Small intestine (tissue), 16 donors: ENCODE measurements at places on chromosomes 11 and 22. TPM values are rescaled to one million over a fixed set of nuclear protein-coding genes. Genes with fewer than 3 reads are reported as not detected.

GRCh38 chr22:23070418-23071229, at the start of gene GNAZ:
GNAZ (plus strand) TSS chr22:23070519; CDS start chr22:23095696, 25,177 bp downstream.
- peak; percentile 24 for DNase-seq
- H3K27ac ChIP-seq: no peak within 1 kb of the TSS
- H3K4me3 ChIP-seq: peak within 1 kb of the TSS; percentile 43
- peaks cover 2% of the 10 kb centered on the region for H3K4me1 ChIP-seq
- H3K27me3 ChIP-seq: peaks cover 2% of the 10 kb centered on the region

- no peaks in the 10 kb centered on the region for H3K36me3 ChIP-seq
- H3K27me3 ChIP-seq: no peaks in the 10 kb centered on the region
- DNase-seq: no peak
- H3K27ac ChIP-seq: no peak overlapping the region
- no peak overlapping the region for H3K4me3 ChIP-seq
Observed at GRCh38 chr11:118084656-118085055, 2.1 kb downstream of the SMIM35 start.

DNA sequence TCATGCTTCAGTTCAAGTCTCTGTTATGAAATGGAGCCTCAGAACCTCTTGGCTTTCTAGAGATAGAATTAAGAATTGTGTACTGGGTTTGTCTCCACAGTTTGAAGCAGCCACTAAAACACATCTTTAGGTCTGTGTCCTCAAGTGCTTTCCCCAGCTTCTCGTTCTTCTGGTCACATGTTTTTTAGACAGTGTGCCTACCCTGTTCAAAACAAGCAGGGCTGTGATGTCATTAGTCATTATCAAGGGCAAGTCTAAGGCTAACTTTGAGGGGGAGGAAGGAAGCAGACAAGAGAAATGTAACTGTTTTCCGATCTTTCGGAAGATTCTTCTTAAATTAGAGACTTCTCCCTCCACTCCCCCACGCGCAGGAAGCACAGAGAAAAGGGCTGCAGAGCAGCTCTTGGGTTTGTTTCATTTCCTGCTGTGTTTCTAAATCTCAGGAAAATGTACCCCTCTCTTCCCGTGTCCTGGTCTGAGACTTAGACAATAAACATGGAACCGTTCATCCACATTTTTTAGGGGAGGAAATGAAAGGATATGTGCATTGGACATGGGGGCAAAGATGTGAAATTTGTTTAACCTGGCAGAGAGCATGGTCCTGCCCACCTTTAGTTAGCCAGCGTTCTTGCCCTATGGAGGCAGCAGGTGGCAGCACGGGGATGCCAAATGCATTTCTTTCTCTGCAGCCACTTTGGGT, 3.1 kb downstream of the AKIP1 start:
- peaks cover 6% of the 10 kb centered on the region for H3K4me1 ChIP-seq
- peak; percentile 32 for DNase-seq
- peak overlapping the region; percentile 59 for H3K27ac ChIP-seq
- H3K36me3 ChIP-seq: no peaks in the 10 kb centered on the region

- H3K36me3 ChIP-seq: no peaks in the 10 kb centered on the region
- H3K27me3 ChIP-seq: no peaks in the 10 kb centered on the region
- H3K27ac ChIP-seq: no peak overlapping the region
- DNase-seq: no peak
- no peaks in the 10 kb centered on the region for H3K4me1 ChIP-seq
- no peak overlapping the region for H3K4me3 ChIP-seq
Observed at GRCh38 chr11:95507794-95508193, 276.8 kb upstream of the SESN3 start.

DNA sequence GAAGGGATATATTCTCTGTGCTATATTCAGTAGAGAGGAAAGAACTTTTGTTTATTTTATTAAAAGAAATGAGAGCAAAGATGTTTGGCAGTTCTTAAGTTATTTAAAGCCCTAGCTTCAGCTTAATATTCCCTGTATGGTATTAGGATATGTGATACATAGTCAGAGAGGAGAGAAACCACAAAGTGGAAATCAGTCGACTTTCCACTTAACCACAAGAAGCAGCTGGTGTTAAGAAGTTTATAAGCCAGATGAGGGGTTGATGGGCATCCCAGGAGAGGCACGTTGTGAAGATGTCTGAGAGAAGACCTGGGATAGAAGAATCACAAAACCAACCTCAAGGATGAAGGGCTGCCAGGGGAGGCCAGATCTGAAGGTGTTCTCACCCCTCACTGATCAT, 23.3 kb upstream of the PHF21B start:
- no peak overlapping the region for H3K4me3 ChIP-seq
- DNase-seq: no peak
- no peaks in the 10 kb centered on the region for H3K4me1 ChIP-seq
- no peak overlapping the region for H3K27ac ChIP-seq

DNA sequence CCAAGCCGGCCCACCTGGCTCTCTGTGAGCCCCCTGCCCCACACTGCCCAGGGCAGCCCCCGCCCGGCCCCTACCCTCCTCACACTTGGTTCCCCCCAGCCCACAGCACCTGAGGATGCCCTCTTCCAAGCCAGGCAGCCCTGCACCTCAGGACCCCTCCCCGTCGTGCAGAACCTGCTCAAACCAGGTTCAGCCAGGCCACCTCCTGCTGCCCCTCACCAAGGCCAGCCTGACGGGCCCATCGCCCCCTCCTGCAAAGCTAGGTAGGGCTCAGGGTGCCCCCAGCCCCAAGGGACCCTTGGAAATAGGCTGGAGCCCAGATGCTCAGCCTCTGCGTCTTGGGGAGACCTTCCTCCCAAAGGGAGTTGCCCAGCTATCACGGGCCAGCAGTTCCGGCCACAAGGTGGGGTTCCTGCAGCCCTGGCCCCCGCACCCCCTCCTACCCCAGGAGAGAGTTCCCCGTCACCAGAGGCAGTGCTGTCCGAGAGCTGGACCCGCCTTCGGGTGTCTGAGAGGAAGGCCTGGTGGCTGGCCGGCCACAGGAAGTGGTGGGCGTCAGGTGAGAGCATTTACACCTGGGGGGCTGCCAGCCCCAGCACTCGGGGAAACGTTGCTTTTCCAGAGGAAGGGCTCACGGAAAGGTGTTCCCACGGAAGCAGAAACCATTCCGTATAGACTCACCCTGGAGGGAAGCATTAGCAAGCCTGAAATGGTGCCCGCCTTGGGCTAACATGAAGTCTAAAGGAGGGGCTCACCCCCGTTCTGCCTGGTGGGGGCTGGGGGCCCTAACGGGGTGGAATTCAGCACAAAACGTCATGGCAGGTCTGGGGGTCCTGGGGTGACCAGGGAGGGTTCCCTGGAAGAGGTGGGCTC, 3.2 kb upstream of the SYT8 start:
- H3K27me3 ChIP-seq: no peaks in the 10 kb centered on the region
- peaks cover 19% of the 10 kb centered on the region for H3K4me1 ChIP-seq
- H3K36me3 ChIP-seq: no peaks in the 10 kb centered on the region
- no peak overlapping the region for H3K4me3 ChIP-seq
- no peak overlapping the region for H3K27ac ChIP-seq

DNA sequence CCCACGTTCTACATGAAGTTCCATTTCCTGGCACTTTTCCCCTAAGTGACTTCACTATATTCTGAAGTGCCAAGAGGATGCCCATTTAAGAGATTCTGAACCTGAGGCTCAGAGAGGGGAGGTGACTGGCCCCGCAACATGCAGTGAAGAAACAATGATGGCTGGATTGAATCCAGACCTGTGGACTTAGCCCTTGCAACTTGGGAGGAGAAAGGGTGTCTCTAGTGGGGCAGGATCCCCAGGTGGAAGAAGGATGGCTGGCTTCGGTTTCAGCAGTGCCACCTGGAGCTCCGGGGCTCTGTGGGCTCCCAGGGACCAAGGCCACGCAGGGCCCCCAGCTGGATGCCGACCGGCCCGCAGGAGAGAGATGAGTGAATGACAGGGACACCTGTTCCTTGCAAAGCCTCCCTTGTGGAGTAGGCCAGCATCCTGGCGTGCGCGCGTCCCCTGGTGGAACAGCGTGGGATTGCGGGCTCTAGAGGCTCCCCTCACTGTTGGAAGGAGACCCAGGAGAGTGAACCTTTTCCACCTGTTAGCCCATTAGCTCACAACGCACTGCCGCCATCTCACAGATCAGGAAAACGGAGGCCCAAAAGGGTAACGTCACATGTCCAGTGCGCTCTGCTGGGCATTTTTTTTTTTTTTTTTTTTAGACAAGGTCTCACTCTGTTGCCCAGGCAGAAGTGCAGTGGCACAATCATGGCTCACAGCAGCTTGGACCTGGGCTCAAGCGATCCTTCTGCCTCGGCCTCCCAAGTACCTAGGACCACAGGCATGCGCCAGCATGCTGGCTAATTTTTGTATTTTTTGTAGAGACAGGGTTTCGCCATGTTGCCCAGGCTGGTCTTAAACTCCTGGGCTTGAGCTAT, 104.7 kb downstream of the KIAA1671 start:
- no peak overlapping the region for H3K27ac ChIP-seq
- H3K36me3 ChIP-seq: peaks cover 3% of the 10 kb centered on the region
- H3K4me3 ChIP-seq: no peak overlapping the region
- H3K27me3 ChIP-seq: no peaks in the 10 kb centered on the region
- peak; percentile 90 for DNase-seq

- no peak overlapping the region for H3K27ac ChIP-seq
- no peaks in the 10 kb centered on the region for H3K36me3 ChIP-seq
- DNase-seq: no peak
- H3K4me1 ChIP-seq: no peaks in the 10 kb centered on the region
- H3K4me3 ChIP-seq: no peak overlapping the region
Observed at GRCh38 chr11:125464666-125465065, 31.4 kb downstream of the FEZ1 start.

DNA sequence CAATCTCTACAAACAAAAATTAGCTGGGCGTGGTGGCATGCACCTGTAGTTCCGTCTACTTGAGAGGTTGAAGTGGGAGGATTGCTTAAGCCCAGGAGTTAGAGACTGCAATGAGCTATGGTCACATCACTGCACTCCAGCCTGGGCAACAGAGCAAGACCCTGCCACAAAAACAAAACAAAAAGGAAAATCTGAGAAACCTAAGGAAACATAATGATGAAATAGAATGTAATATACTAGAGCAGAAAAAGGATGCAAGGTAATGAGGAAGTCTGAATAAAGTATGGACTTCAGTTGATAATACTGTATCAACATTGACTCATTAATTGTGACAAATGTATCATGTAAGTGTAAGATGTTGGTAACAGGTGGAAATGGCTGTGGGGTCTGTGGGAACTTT, 8.1 kb downstream of the NPAS4 start:
- no peaks in the 10 kb centered on the region for H3K36me3 ChIP-seq
- H3K4me3 ChIP-seq: no peak overlapping the region
- DNase-seq: no peak
- no peaks in the 10 kb centered on the region for H3K4me1 ChIP-seq
- no peaks in the 10 kb centered on the region for H3K27me3 ChIP-seq

DNA sequence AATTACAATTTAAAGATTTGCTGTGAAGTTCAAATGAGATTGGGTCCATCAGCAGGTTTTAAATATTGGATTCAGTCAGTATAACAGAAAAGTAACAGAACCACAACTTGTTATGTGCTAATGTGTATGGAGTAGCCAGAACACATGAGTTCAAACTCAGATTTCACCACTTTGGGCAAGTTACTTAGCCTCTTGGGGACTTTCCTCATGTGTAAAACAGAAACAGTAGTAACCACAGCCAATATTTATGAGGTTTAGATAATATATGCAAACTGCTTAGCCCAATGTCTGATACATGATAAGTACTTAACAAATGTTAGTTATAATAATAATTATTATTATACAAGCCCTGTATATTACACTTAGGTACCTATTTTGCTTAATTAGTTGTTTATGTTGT, 21.8 kb upstream of the SLC5A12 start:
- DNase-seq: no peak
- no peaks in the 10 kb centered on the region for H3K4me1 ChIP-seq
- no peak overlapping the region for H3K4me3 ChIP-seq
- no peak overlapping the region for H3K27ac ChIP-seq
- no peaks in the 10 kb centered on the region for H3K27me3 ChIP-seq
- no peaks in the 10 kb centered on the region for H3K36me3 ChIP-seq

- H3K27me3 ChIP-seq: no peaks in the 10 kb centered on the region
- DNase-seq: peak; percentile 47
- no peaks in the 10 kb centered on the region for H3K36me3 ChIP-seq
- no peak overlapping the region for H3K4me3 ChIP-seq
- no peak overlapping the region for H3K27ac ChIP-seq
Observed at GRCh38 chr11:115409691-115410220, 94.5 kb downstream of the CADM1 start.

DNA sequence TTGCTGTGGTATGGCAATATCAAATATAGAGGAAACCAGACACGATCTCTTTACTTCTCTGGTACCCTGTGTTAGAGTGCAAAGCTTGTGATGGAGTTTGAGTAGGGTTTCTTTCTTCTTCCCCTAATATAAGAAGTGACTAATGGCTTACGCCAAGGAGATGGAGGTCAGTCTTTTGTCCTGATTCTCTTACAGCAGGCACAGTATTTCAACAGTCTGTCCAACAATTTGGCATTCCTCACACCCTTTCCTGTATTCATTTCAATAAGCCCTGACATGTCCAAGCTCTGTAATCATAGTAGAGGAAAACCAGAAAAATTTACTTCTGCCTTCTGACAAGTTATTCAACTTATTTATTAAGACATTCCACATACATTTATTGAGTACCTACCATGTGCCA, 546.2 kb downstream of the TMEM135 start:
- H3K27ac ChIP-seq: no peak overlapping the region
- no peak overlapping the region for H3K4me3 ChIP-seq
- H3K27me3 ChIP-seq: no peaks in the 10 kb centered on the region
- H3K36me3 ChIP-seq: no peaks in the 10 kb centered on the region
- DNase-seq: no peak

- H3K4me1 ChIP-seq: no peaks in the 10 kb centered on the region
- DNase-seq: no peak
- H3K27ac ChIP-seq: no peak overlapping the region
- H3K36me3 ChIP-seq: no peaks in the 10 kb centered on the region
Observed at GRCh38 chr11:34546511-34547209, 33.1 kb upstream of the ELF5 start.

DNA sequence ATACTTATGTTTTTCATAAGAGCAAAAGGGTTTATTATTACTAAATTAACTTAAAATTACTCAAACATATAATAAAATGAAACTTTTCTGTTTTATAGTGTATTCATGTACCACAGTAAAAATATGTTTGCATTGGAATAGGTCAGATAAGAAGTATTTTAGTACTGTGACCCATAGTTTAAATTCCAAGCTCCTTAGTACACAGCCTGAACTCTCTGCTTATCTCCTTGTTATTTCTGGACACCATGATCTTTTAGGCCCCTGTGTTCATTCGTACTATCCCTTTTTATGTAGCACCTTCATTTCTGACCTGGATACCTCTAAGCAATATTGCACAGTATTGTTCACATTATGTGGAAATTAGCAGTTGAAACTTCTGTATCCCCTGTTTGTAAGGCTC, 296.7 kb upstream of the SYN3 start:
- no peaks in the 10 kb centered on the region for H3K36me3 ChIP-seq
- DNase-seq: no peak
- no peak overlapping the region for H3K4me3 ChIP-seq
- no peaks in the 10 kb centered on the region for H3K4me1 ChIP-seq
- no peaks in the 10 kb centered on the region for H3K27me3 ChIP-seq
- H3K27ac ChIP-seq: no peak overlapping the region

The ELFN2 gene
- polyA plus RNA-seq: 0.07 TPM

The TMPRSS5 gene
- polyA plus RNA-seq: 0.39 TPM

The DNAJB7 gene
- 0.89 TPM for polyA plus RNA-seq

The CARNS1 gene
- polyA plus RNA-seq: 0.84 TPM

The H19 gene
- 18.9 TPM for polyA plus RNA-seq

The TMEM151A gene
- polyA plus RNA-seq: 0.54 TPM

The SCGB1A1 gene
- 4.6 TPM for polyA plus RNA-seq
